ENCODE measurements at places on chromosomes 1 and 21.
A peak's percentile ranks its signal among the peaks of the same experiment; 100 is the strongest.

DNA sequence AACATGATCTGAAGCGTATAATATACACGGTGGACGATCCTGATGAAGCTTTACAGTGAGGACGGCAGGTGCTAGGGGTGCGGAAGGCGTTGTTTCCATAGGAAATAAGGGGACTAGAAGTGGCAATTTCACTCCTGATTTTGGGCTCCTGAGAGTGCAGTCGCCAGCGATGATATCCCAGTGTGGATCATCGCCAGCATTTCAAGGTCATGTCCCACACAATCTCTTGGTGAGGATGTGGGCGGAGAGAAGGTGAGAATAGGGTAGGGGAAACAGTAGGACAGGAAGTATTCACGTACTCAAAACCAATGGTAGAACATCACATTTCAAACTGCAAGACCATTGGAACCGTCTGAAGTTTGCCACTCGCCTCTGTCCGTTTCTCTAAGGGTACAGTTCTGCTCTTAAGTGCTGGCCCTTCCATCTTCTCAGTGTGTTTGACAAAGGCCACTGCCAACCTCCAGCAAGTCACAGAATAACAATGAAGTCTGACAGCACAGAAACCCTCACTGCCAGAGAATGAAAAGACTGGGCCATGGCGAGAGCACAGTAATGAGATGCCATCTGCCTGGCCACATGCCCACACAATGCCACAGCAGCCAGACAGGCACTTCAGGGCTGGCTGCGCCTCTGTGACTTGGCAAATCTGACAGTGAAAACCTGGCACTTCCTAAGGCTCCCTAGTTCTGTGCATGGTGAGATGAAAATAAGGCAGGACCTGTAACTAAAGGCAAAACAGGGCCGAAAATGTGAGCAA, 27.9 kb downstream of the PCSK9 start:
- no peak for DNase-seq

- DNase-seq = peak; percentile 58
Measured at GRCh38 chr21:42231756-42232155, 12.8 kb downstream of the ABCG1 start.

DNA sequence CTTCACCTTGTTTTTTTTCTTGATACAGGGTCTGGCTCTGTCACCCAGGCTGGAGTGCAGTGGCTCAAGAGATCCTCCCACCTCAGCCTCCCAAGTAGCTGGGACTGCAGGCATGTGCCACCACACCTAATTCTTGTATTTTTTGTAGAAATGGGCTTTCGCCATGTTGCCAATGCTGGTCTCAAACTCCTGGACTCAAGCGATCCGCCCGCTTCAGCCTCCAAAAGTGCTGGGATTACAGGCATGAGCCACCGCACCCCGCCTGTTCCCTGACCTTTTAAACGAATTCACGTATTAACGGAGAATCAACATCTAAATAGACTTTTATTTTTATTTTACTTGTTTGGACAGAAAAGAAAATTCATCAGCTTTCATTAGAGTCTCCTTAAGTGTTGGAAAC, 104.8 kb downstream of the PGBD5 start:
- peak; percentile 12 for DNase-seq

GRCh38 chr1:172351754-172352161, 68.7 kb upstream of the C1orf105 start:
- no peak for DNase-seq

- DNase-seq = no peak
Measured at GRCh38 chr1:59360170-59360569, 63.3 kb downstream of the FGGY start.

GRCh38 chr1:215543191-215543606, 23.9 kb upstream of the KCTD3 start:
- no peak for DNase-seq

DNA sequence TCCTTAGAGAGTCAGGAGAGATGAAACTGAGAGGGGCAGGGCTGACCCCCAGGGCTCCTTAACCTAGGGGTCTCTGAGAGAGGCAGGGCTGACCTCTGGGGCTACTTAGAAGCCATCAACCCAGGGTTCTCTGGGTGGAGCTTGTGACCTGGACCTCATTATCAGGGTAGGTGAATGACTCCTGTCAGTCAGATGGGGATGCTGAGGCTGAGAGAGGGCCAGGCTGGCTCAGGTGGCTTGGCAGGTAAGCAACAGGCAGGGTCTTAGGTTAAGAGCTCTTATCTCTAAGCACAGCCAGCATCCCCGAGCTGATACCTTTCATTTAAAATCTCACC, 160.9 kb downstream of the PTPRU start:
- DNase-seq = no peak

All from sigmoid colon (tissue), 7 donors.